ENCODE measurements at places on chromosomes 4 and X.
A peak's percentile ranks its signal among the peaks of the same experiment; 100 is the strongest.

DNA sequence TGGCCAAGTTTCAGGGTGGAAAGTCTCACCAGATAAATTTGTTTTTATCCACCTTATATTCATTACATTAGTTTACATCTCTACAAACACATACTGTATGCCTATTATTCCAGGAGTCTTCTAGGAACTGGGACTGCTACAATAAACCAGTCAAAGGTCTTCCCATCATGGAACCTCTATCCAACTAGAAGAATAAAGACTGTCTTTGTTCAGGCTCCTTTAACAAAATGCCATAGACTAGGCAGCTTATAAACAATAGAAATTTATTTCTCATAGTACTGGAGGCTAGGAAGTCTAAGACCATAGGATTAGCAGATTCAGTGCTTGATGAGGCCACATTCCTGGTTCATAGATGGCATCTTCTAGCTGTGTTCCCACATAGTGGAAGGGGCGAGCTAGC, 61.6 kb downstream of the PACRGL start:
- H3K36me3 ChIP-seq, result no peaks in the 10 kb centered on the region
- no peaks in the 10 kb centered on the region for H3K27me3 ChIP-seq

GRCh38 chrX:118503260-118504041, 7.8 kb downstream of the DOCK11 start:
- H3K36me3 ChIP-seq, result peaks cover 28% of the 10 kb centered on the region
- peak overlapping the region; percentile 86 for H3K4me3 ChIP-seq
- no peaks in the 10 kb centered on the region for H3K27me3 ChIP-seq
- H3K27ac ChIP-seq, result peak overlapping the region; percentile 96
- DNase-seq, result no peak

- no peak for DNase-seq
- H3K27ac ChIP-seq, result no peak overlapping the region
- H3K4me1 ChIP-seq, result no peaks in the 10 kb centered on the region
- no peaks in the 10 kb centered on the region for H3K27me3 ChIP-seq
- H3K36me3 ChIP-seq, result no peaks in the 10 kb centered on the region
Observed at GRCh38 chr4:61254406-61254805, 54.3 kb downstream of the ADGRL3 start.

GRCh38 chrX:144730471-144730870, 516.8 kb upstream of the SPANXN1 start:
- no peak overlapping the region for H3K4me3 ChIP-seq
- H3K27ac ChIP-seq, result no peak overlapping the region
- no peaks in the 10 kb centered on the region for H3K36me3 ChIP-seq
- H3K27me3 ChIP-seq, result no peaks in the 10 kb centered on the region
- no peak for DNase-seq
- H3K4me1 ChIP-seq, result no peaks in the 10 kb centered on the region

GRCh38 chrX:38038501-38038900, 32.1 kb downstream of the SYTL5 start:
- H3K36me3 ChIP-seq, result no peaks in the 10 kb centered on the region
- no peak overlapping the region for H3K27ac ChIP-seq
- DNase-seq, result no peak
- no peak overlapping the region for H3K4me3 ChIP-seq
- no peaks in the 10 kb centered on the region for H3K27me3 ChIP-seq

GRCh38 chrX:27057883-27058282, 405.3 kb downstream of the PPP4R3C start:
- H3K27me3 ChIP-seq, result no peaks in the 10 kb centered on the region
- no peaks in the 10 kb centered on the region for H3K4me1 ChIP-seq

DNA sequence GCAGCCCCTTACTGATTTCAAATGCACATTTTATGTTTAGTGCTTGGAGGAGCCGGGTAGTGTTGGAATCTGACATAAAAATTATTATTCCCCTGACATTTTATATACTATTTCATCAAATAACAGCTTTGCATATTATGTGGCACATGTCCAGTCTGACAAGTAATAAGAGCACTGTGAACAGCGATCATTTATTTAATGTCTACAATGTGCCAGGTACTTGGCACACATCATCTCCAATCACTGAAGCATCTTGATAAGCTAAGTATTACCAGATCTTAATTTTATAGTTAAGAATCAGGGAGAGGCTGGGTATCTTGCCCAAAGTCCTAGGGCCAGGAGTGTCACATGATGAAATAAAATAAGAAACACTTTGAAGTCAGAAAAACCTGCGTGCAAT, 197.2 kb downstream of the NR3C2 start:
- H3K27ac ChIP-seq, result no peak overlapping the region
- H3K27me3 ChIP-seq, result no peaks in the 10 kb centered on the region
- no peaks in the 10 kb centered on the region for H3K4me1 ChIP-seq
- H3K4me3 ChIP-seq, result no peak overlapping the region

- peaks cover 3% of the 10 kb centered on the region for H3K4me1 ChIP-seq
- peaks cover 10% of the 10 kb centered on the region for H3K27me3 ChIP-seq
- H3K36me3 ChIP-seq, result no peaks in the 10 kb centered on the region
- DNase-seq, result no peak
Observed at GRCh38 chrX:129540722-129541184, 694 bp downstream of the OCRL start.

- H3K27ac ChIP-seq, result no peak overlapping the region
- H3K36me3 ChIP-seq, result no peaks in the 10 kb centered on the region
- H3K4me3 ChIP-seq, result no peak overlapping the region
- no peaks in the 10 kb centered on the region for H3K4me1 ChIP-seq
Observed at GRCh38 chr4:118953276-118953675, 64.6 kb downstream of the SYNPO2 start.

GRCh38 chr4:1081689-1082040, 31.7 kb downstream of the RNF212 start:
- no peak overlapping the region for H3K27ac ChIP-seq
- peak; percentile 36 for DNase-seq
- no peaks in the 10 kb centered on the region for H3K4me1 ChIP-seq
- no peak overlapping the region for H3K4me3 ChIP-seq
- peaks cover 2% of the 10 kb centered on the region for H3K27me3 ChIP-seq

DNA sequence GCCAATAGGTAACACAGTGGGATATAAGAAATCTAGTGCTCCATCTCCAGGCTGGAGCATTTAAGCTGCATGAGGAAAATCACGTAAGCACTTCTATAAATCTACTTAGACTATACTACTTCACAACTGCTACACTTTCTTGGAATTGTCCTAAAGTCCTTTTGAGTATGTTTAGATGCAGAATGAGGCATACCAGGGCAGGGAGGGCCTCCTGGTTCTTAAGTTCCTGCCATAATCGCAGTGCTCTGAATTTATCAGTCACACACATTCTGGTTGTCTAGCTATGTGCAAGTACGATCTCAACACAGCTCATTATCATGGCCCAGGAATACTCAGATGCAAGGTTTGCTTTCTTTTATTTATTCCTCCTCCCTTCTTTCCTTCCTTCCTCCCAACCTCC, 130.3 kb downstream of the GUCY2F start:
- no peak overlapping the region for H3K27ac ChIP-seq
- no peaks in the 10 kb centered on the region for H3K4me1 ChIP-seq
- no peaks in the 10 kb centered on the region for H3K27me3 ChIP-seq
- no peak for DNase-seq

DNA sequence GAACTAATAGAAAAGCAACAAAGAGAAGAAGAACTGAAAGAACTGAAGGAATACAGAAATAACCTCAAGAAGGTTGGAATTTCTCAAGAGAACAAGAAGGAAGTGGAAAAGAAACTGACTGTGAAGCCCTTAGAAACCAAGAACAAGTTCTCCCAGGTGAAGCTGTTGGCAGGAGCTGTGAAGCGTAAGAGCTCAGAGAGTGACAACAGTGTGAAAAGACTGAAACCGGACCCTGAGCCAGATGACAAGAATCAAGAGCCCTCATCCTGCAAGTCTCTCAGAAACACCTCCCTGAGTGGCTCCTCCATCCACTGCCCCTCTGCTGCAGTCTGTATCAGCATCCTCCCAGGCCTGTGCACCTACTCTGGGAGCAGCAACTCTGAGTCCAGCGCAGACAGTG, 8.4 kb upstream of the FHDC1 start:
- no peaks in the 10 kb centered on the region for H3K4me1 ChIP-seq
- H3K4me3 ChIP-seq, result no peak overlapping the region
- no peak for DNase-seq
- H3K36me3 ChIP-seq, result no peaks in the 10 kb centered on the region

DNA sequence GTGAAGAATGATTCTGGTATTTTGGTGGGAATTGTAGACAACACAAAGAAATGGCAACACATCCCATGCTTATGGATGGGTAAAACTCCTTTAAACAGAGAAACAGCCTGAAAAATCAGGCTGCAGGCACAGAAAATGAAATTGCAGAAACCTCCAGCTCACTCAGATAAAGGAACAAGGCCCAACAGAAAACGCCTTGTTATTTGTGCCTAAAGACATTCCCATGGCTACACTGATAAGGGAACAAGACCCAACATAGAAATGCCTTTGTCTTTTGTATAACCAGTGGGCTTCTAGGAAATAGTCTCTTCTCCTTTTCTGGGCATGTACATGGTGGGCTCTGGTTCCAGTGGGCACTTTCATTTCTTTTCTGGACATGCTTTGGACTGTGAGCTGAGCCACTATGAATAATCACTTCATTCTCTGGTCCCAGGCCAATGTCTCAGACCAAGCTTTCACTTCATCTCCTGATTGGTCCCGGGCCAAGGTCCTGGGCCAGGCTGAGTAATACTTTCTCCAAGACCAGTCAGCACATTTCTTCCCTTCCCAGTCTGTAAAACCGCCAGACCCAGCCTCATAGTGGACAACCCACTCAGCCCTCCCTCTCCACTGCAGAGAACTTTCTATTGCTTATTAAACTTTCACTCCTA, 160.5 kb downstream of the TBX22 start:
- H3K27me3 ChIP-seq, result no peaks in the 10 kb centered on the region
- no peaks in the 10 kb centered on the region for H3K4me1 ChIP-seq
- H3K4me3 ChIP-seq, result no peak overlapping the region
- no peaks in the 10 kb centered on the region for H3K36me3 ChIP-seq
- no peak for DNase-seq

DNA sequence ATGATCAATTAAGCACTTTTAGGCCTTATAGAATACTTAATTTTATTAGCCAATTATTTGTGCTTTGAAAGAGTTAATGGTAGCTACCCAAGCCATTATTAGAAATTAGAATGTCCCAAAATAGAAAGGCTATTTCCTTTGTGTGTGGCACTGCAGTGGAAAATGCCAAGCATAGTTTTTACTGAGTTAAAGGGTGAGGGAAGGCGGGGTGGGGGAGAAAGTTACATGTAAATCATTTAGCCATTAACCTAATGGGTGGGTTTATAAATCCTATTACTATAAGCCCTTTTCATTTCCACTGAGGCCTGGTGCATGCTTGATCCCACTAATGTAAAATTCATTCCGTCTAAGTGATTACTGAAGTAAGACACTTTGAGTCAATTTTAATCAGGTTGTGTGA, 105.8 kb downstream of the POLA1 start:
- H3K27me3 ChIP-seq, result no peaks in the 10 kb centered on the region
- H3K27ac ChIP-seq, result no peak overlapping the region
- H3K4me1 ChIP-seq, result no peaks in the 10 kb centered on the region
- no peak overlapping the region for H3K4me3 ChIP-seq

GRCh38 chr4:65302145-65302544, 368.1 kb downstream of the EPHA5 start:
- peaks cover 3% of the 10 kb centered on the region for H3K4me1 ChIP-seq
- H3K4me3 ChIP-seq, result no peak overlapping the region
- DNase-seq, result no peak
- no peaks in the 10 kb centered on the region for H3K36me3 ChIP-seq
- H3K27me3 ChIP-seq, result no peaks in the 10 kb centered on the region
- no peak overlapping the region for H3K27ac ChIP-seq

GRCh38 chrX:120309873-120310705, 1.2 kb downstream of the TMEM255A start:
- H3K4me1 ChIP-seq, result peaks cover 21% of the 10 kb centered on the region
- peaks cover 73% of the 10 kb centered on the region for H3K27me3 ChIP-seq
- no peak overlapping the region for H3K27ac ChIP-seq

- H3K27ac ChIP-seq, result no peak overlapping the region
- DNase-seq, result no peak
- no peaks in the 10 kb centered on the region for H3K4me1 ChIP-seq
- H3K27me3 ChIP-seq, result no peaks in the 10 kb centered on the region
Observed at GRCh38 chr4:170003071-170004070, 22.8 kb downstream of the MFAP3L start.

GRCh38 chr4:100517864-100518341, at the start of gene EMCN:
Gene EMCN (minus strand): TSS chr4:100518022. CDS start chr4:100517914, 108 bp downstream.
- no peaks in the 10 kb centered on the region for H3K36me3 ChIP-seq
- DNase-seq, result no peak
- H3K27ac ChIP-seq, result no peak within 1 kb of the TSS
- no peaks in the 10 kb centered on the region for H3K4me1 ChIP-seq

DNA sequence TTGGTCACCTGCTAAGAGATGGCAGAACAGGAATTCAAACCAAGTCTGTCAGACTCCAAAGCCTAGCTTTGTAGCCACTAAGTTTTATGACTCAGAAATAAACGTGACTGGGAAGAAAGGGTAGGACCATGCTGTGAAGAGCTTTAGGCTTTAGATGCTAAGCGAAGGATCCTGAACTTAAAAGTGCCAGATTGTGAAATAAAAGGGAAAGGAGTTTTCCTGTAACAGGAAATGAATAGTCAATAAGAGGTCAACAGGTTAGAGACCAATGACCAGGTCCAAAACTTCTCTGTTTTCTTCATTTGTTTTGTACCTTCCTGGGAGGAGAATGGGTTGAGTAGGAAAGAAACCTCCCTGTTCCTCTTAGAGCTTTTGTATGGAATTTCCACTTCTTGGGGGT, 98.8 kb upstream of the EOLA2 start:
- H3K27ac ChIP-seq, result no peak overlapping the region
- DNase-seq, result no peak
- H3K36me3 ChIP-seq, result no peaks in the 10 kb centered on the region
- no peak overlapping the region for H3K4me3 ChIP-seq

DNA sequence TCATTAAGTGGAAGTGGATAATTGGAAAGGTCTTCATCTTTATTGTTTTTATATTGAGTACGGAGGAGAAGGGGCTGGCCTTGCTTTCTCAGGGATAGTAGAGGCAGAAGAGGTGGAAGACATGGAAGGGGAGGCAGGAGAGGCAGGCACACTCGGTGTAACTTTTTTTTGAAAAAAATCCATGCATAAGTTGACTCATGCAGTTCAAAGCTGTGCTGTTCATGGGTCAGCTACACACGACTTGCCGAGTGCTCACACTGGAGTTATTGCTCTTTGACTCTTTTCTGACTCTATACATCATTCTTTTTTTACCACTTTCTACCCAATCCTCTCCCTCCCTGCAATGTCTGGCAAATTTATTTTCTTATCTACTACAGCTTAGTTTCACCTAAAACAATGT, 158.3 kb upstream of the AADAT start:
- H3K27ac ChIP-seq, result no peak overlapping the region
- no peak overlapping the region for H3K4me3 ChIP-seq
- no peaks in the 10 kb centered on the region for H3K36me3 ChIP-seq
- H3K27me3 ChIP-seq, result no peaks in the 10 kb centered on the region
- no peak for DNase-seq

All from T-helper 2 cell treated with Interferon-gamma antibody and Interleukin-4, amounts not matched to agents 5 μg/mL and 100 μg/mL, for 36 hours (primary cell).